Stimulated activated CD8-positive, alpha-beta memory T cell treated with anti-CD3 and anti-CD28 coated beads, Interleukin-7, amount 100 ng/mL, for 1 hour (primary cell): ENCODE measurements at places on chromosomes 11 and 22.

- DNase-seq: no peak
These were observed 15.2 kb upstream of the FCHSD2 start for GRCh38 chr11:73157101-73158010.

DNA sequence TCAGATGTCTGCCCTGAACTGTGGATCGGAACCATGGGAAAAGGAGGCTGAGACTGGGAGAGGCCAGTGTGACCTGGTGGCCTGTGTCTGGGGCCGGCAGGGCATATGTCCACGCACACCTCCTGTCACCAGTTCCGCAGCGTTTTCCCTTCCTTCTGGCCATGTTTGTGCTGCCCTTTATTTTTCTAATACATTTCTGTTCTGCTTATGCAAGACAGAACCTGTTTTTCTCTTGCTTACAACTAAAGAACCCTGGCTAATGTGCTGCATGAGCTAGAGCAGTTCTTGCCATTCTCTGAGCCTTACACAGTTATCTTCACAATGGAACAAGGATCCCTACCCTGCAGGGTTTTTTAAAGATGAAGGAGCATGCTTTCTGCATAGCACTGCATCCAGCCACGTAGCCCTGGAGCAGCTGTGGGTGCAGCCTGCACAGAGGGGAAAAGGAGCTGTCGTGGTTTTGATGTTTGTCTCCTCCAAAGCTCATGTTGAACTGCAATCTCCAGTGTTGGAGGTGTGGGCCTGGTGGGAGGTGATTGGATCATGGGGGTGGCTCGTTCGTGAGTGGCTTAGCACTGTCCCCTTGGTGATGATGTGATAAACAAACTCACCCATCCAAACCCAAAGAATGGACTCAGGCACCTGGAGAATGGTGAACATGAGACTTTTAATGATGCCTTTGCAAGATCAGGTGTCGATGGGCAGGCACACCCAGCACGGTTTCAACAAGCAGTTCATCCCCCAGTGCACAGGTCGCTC is 84.8 kb upstream of the SHANK2 start:
- no peak for DNase-seq

DNA sequence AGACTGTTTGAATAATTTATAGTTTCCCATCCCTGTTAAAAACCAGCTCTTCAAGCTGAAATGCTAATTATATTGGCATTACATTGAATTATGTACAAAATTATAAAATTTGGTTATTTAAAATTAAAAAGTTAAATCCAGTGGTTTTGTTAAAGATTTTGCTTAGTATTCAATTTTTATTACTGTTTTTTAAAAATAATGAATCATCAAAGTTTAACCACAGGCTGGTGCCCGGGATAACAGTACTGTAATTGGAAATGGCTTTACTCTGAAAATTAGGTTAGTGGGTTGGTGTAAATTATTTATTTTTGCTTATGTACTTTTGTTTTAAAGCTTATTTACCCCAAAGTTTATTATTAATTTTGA is 45.4 kb upstream of the WEE1 start:
- no peak for DNase-seq

- no peak for DNase-seq
These were observed 22.0 kb upstream of the IGSF9B start for GRCh38 chr11:133978794-133979193.

GRCh38 chr11:18075444-18075843 is 29.4 kb upstream of the TPH1 start:
- no peak for DNase-seq

GRCh38 chr11:85787809-85788760 is 22.9 kb downstream of the SYTL2 start:
- no peak for DNase-seq

DNA sequence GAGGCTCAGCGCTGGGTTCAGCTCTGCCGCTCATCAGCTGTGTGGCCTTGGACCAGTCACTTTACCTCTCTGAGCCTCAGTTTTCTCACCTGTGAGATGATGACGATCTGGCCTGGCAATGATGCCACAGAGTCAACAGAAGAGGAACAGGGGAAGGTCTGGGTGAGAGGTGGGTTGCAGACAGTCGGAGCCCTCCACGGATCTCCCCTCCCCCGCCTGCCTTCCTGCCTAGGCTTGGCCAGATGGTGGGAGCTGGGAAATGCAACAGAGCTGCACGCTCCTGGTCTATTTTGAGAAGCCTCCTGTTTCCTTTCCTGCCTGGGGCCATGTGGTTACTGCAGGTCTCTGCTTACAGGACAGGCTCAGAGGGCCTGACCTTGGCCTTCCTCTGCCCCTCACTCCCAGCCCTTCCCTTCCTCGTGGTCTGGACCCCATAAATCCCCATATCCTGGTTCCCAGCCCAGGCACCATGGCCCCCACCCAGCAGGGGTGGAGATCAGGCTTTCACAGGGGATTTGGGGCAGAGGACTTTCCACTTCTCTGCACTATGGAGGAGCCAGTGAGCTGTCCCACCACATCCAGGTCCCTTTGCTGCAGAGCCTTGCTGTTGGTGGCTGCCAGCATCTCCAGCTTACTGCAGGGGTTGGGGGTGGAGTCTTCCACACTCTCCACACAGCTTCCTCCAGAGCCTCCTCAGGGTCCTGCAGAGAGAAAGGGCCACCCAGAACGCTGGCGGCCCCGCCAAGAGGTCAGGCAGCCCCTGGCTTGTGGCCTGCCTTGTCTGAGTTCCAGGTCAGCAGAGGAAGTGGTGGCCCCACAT is 46.9 kb downstream of the C11orf96 start:
- no peak for DNase-seq

- no peak for DNase-seq
These were observed 565 bp downstream of the NUCB2 start for GRCh38 chr11:17277024-17277584.

GRCh38 chr11:99020352-99021225 is at the start of gene CNTN5:
TSS of gene CNTN5 (plus strand) at chr11:99020949.
- DNase-seq: no peak

DNA sequence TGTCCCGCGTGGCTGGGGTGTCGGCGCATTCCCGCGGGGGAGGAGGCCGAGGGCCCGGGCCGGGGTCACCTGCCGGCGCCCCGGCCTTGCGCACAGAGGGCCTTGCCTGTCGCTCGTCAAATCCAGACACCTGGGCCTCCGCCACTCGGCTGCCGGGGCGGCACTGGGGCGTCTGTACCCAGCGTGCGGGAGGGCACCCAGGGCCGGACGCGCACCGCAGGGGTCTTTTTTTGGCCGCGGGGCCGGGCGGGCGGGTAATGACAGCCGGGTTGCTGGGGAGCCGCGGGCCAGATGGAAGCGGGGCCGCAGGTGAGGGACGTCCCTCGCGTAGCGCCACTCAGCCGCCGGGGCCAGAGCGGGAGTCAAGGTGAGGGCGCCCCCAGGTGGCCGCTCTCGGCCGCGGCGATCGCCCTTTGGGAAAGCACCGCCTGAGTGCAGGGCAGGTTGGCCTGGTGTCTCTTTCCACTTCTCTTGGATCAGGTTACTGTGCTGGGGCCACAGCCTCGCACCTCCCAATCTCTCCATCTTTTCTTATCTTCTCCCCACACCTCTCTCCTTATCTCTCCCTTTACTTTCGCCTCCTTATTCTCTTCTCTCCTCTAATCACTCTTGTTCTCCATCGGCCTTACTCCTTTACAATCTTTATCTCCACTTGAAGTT is 3.5 kb downstream of the PHLDB1 start:
- DNase-seq: peak; percentile 64

DNA sequence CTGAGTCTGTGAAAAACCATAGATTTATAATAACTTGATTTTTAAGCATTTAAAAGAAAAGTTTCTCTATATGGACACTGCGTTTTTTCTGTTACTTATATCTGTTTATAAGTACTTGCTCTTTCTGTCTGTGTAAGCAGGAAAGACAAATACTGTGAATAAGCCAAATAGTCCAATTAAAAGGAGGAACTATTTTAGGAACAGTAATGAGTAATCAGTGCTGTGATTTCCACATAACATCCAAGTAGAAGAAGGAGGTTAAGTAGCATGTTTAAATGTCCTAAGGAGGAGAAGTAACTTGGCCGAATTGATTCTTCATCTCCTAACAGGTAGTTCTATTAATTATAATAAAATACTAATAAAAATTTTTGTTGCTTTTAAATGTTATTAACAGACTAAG is 40.8 kb downstream of the ZNF214 start:
- DNase-seq: no peak
